Urothelium cell line (cell line): ENCODE measurements at places on chromosomes 16 and 17.

- no peak for DNase-seq
Observed at GRCh38 chr17:49992933-49993422, 2.0 kb downstream of the DLX3 start.

DNA sequence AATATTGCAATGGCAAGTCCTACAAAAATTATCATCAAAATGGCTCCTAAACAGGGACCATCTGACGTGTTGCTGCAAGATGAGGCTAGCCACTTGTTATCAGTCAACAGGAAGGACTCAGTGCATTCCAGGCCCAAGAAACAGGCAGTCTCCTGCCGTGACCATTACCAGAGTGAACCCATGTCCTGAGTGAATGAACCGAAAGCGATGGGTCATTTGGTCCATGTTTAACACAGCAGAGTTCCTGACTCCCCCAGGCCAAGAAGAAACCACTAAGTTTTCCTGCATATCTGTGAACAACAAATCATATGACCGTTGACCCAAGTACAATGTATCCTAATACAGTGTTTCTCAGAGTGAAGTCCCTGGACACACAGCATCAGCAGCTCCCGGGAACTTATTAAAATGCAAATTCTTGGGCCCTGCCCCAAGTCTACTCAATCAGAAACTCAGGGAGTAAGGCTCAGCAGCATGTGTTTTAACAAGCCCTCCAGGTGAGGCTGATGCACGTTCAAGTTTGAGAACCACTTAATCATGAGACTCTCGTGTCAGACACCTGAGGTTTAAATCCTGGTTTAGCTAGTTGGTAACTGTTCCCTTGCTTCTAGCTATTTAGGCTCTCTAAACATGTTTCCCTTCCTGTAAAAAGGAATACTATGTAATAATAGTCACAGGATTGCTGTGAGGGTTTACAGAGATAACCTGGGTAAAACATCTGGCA is 429.4 kb upstream of the MAF start:
- no peak for DNase-seq

DNA sequence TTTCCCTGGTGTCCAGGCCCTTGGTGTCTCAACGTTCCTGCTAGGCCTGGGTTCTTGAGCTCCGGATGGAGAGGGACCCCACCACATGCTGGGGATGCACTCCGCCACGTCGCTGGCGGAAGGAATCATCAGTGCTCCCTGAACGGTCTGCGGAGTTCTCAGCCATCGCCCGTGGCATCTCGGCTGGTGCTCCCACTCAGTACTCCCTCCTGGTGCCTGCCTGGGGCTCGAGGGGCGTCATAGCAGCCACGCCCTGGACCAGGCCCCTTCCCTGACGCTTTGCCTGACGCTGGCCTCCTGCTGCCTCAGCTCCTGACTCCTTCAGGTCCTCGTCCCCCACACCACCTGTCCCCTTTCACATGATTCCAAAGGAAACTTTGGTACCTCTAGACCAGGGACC is 95.9 kb upstream of the CIBAR2 start:
- no peak for DNase-seq

DNA sequence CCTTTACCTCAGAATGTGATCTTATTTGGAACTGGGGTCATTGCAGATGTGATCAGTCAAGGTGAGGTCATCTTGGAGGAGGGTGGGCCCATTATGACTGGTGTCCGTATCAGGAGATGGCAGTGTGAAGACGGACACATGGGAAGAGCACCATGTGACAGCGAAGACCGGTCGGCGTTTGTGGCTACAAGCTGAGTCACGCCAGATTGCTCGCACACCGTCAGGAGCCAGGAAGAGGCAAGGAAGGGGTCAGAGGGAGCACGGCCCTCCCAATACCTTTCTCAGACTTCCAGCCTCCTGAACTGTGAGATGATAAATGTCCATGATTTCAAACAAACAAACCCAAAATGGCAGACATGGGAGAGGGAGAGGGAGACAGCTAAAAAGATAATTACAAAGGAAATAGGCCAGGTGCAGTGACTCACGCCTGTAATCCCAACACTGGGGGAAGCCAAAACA is 13.2 kb downstream of the STARD3 start:
- DNase-seq = no peak

- DNase-seq = no peak
Observed at GRCh38 chr17:72299100-72299499, 178.3 kb downstream of the SOX9 start.

DNA sequence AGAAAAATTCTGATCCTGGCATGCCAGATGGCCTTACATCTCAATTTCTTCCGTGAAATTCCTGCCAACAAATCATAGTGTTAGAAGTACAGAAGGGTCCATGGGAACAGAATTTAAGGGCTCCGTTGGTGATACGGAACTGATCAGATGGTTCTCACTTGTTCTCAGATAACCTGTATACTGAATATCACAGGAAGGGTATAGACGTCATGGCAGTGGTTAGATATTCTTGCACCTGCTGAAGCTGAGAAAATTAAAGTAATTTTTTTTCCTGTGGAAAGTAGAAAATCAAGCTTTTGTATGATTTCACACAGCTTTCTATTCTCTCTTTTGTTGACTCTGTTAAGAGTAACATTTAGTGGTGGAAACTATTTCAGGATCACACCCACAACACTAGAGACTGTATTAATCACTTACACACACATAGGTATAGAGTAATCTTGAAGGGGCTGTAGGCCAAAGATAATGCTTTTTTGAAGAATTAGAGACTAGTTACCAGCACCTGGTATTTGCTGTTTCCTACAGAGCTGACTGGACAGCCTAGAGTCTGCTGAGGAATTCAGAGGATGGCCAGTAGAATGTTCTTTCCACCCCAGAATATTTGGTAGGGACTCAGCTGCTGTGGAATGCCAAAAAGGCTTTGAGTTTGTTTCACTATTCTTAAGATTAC is 7.5 kb downstream of the TENT4B start:
- DNase-seq = no peak

- DNase-seq = no peak
Observed at GRCh38 chr17:2755891-2756724, 6.7 kb upstream of the CCDC92B start.

GRCh38 chr16:8568231-8568617 is 22.1 kb downstream of the TMEM114 start:
- DNase-seq = no peak

DNA sequence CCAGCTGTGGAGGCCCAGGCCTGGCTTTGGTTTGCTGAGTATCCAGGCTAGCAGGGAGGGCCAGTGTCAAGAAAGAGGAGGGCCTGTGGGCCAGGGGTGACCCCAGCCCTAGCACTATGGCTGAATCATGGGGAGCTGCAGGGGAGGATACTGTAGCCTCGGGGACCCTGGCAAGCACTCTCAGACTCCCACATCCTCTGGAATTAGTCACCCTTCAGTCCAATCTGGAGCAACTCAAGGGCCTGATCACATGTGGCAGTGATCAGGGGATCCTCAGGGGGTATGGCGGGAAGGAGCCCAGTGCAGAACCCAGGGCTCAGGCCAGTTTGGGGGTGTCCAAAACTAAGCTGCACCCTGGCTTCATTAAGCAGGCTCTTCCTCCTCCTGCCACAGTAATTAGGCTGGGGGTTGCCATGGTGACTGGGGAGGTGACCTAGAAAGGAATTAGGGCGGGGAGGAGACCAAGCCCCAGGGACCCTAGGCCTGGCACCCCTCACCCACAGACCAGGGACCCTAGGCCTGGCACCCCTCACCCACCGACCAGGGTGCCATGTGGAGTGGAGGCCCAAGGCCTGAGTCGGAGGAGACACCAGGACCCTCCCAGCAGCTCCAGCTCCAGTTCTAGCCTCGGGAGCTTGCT is 5.8 kb downstream of the NLGN2 start:
- DNase-seq = no peak

DNA sequence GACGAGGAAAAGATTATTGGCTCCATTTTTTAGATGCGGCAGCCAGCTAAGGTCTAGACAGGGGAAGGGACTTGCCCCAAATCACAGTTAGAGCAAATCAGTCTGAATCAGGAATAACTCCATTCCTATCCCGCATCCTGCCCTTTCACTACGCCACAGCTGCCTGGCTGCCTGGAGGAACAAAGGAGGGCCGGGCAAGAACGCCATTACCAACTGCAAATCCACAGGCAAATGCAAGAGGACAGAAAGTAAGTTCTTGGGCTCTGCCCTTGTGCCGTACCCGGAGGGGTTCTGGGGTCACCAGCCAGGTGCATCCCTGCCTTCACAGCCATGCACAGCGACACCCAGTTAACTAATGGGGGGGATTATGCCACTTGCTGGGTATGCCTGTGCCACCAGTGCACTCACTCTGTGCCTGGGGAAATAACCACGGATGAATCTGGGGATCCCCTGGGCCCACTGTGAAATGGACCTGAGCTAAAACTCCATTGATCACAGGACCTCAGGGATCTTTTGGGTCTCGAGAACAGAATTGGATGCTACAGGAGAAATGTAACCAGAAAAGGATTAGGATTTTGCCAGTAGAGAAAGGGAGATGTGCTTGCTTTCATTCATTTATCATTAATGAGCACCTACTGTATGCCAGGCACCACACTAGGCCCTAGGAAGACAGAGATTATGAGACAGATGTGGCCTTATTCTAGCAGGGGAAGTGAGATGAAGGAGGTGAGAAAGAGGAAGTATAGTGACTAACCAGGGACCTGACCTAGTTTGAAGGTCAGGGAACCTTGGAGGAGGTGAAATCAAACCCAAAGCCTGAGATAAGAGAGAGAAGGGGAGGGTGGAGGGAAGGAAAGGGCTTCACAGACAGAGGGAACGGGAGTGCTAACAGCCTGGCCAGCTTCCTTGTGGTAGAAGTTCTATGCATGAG is 17.7 kb downstream of the BCL7C start:
- no peak for DNase-seq

GRCh38 chr17:79188048-79188447 is 113.4 kb downstream of the ENGASE start:
- DNase-seq = peak; percentile 76

DNA sequence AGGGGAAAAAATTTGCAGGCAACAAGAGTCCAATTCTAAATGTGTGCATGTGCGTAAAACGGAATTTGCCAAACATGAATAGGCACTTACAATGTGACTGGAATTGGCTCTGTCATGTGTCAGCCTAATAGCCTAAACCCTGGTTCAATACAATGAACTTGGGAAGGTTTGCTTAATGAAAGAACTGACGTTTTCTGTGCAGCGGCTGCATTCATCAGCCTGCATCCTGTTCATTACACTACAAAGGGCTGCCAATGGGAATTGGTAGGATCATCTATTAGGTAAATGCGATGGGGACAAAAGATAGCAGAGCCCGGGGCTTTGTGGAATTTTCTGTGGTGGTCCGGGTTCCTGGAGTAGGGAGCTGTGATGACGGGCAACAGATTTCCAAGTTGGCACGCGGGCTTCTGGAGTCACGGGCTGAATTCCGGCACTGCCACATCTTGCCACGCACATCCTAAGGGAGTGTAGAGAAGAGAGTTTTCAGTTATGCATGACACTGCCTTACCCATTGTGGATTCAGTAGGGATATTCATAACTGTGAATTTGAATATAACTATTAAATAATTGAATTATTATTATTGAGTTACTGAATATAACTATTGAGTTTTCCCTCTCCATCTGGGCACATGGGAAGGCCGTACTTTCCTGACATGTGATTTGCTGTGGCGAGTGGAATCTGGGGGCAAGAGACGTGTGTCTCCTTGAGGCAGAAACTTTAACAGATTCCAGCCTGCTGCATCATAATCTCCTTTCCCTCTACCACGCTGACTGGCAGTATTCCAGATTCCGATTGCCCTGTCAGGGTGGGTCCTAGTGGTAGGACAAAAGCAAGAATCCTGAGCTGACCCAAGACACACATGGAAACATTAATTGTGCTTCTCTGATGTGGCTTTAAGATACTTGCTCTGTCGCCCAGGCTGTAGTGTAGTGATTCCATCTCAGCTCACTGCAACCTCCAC is 565.6 kb downstream of the WWOX start:
- DNase-seq = no peak

DNA sequence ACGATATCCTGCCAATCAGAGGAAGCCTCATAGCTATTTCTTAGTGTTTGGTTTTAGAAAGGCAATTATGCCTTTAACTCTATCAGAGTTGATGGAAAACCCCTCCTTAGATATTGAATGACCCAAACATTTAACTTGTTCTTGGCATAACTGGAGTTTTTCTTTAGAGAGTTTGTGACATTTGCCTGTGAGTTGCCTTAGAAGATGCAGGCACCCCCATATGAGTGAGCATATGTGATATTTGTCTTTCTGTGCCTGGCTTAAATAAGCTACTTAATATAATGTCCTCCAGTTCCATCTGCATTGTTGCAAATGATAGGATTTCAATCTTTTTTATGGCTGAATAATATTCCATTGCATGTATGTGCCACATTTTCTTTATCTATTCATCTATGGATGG is 19.6 kb upstream of the B4GALNT2 start:
- DNase-seq = no peak

DNA sequence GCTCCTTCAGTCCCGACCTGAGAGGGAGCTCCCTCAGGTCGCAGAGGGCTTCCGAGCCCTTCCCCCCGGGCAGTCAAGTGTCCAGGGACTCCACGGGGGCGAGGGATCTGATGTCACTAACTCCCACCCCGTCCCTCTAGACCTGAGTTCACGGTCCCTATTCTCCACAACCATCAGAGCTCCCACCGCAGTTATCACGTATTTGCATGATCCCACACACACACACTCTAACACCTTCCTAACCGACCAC is 3.7 kb upstream of the PER1 start:
- DNase-seq = no peak

GRCh38 chr16:85114909-85115567 is 2.8 kb upstream of the CIBAR2 start:
- peak; percentile 93 for DNase-seq

DNA sequence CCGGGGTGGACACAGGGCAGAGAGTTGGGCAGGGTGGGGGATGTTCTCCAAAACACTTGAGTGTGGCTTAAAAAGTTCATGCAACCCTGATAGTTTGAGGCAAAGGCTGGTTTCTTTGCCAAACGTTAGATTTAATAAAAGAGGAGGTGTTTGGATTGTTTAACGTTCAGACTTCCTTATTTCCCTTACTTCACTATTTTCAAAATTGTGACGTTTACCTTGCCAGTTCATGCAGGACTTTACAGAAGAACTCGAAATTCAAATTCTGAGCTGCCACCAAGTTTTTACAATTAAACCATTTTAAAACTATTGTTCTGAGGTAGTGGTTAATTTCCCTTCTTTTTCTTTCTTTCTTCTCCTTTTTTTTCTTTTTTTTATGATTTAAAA is 5.5 kb downstream of the SEC14L1 start:
- no peak for DNase-seq

DNA sequence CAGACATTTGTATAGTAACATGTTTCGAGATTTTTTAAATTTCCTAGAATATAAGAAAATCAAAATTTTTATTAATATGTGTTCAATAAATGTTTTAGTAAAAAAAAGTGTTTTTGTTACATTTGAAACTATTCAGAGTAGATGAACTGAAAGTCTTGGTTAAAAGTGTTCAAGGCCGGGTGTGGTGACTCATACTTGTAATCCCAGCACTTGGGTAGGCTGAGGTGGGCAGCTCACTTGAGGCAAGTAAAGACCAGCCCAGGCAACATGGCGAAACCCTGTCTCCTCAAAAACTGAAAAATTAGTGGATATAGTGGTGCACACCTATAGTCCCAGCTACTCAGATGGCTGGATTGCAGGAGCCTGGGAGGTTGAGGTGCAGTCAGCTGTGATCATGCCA is 16.8 kb upstream of the PHKG2 start:
- no peak for DNase-seq
